Right cardiac atrium (tissue), 5 donors: ENCODE measurements at places on chromosomes 13 and 19. TPM values are rescaled to one million over a fixed set of nuclear protein-coding genes. Genes with fewer than 3 reads are reported as not detected.

The GJB2 gene
- 0.20 TPM for polyA plus RNA-seq

The UBE2S gene
- 12.2 TPM for polyA plus RNA-seq

The PEAK3 gene
- polyA plus RNA-seq = 0.84 TPM

The HCN2 gene
- polyA plus RNA-seq = 19.3 TPM

The TUBA3C gene
- polyA plus RNA-seq = 0.14 TPM

The GTF2F2 gene
- 19.8 TPM for polyA plus RNA-seq

The KLK11 gene
- 0.14 TPM for polyA plus RNA-seq

The FGF22 gene
- 0.23 TPM for polyA plus RNA-seq
